ENCODE measurements at places on chromosomes 2 and 18.

DNA sequence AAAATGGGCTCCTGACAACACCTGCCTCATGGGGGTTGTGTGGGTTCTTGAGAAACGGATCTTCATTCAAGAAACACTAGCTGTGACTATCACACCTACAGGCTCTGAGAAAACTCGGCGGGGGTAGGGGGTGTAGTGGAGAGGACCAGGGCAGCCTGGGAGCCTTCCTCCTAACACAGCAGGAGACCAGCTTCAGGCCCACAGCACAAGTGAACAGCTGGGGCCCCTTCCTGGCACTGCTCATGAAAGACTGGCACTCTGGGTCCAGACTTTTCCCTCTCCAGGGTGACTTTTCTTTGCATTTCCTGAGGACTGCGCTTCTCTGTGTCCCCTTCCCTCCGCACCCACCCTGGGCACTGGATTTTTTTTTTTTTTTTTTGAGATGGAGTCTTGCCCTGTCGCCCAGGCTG is 7.2 kb upstream of the SEMA4C start:
- DNase-seq = no peak

GRCh38 chr2:212076456-212076855 is 462.1 kb downstream of the ERBB4 start:
- no peak for DNase-seq

DNA sequence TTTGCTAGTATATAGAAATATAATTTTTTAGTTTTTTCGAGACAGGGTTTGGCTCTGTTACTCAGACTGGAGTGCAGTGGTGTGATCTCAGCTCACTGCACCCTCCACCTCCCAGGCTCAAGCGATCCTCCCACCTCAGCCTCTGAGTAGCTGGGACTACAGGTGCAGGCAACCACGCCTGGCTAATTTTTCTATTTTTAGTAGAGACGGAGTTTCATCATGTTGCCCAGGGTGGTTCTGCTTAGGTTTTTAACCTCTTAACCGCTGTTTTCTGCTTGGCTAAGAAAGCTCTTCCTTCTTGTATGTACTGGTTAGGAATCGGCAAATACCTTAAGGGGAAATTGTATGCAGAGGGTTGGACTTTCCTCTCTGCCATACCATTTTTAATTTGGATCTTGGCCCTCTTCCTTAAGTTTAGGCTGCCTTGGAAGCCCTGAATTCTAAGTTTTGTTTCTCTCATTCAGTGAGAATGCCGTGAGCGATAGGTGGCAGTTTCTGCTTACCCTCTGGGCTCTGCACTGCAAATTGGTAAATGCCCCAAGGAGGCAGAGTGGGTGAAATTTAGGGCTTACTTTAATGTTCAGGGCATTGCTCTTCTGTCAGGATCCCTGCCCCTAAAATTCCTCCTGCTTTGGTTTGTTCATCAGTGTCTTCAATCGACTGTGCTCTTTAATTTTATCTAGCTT is 32.3 kb downstream of the EML6 start:
- DNase-seq = no peak

DNA sequence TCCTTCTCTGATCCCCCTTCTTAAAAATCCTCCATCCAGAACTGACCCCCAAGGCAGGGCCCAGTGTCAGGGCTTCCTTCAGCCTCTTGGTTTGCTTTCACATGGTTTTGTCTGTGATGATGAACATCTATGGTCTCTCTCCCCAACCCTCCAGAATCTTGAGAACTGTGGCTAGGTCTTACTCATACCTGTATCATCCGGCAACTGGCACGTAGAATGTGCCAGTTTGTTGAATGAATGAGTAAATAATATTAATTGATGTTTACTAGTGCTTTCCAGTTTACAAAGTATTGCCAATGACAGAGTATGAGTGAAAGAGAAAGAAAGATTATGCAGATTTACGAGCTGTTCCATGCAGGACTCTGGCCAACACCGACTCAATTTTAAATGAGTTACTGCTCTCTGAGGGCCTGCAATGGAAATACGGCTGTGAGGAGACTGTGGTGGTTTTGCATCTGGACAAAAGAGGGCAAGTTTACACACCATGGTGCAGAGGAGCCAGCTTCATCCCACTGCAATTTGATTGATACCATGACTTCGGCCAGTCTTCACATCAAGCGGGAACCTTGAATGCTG is 29.9 kb upstream of the TRIB2 start:
- no peak for DNase-seq

- no peak for DNase-seq
These were observed 16.5 kb downstream of the SMARCAL1 start for GRCh38 chr2:216428618-216429350.

- DNase-seq = no peak
These were observed 112.7 kb downstream of the OTX1 start for GRCh38 chr2:63163161-63163820.

DNA sequence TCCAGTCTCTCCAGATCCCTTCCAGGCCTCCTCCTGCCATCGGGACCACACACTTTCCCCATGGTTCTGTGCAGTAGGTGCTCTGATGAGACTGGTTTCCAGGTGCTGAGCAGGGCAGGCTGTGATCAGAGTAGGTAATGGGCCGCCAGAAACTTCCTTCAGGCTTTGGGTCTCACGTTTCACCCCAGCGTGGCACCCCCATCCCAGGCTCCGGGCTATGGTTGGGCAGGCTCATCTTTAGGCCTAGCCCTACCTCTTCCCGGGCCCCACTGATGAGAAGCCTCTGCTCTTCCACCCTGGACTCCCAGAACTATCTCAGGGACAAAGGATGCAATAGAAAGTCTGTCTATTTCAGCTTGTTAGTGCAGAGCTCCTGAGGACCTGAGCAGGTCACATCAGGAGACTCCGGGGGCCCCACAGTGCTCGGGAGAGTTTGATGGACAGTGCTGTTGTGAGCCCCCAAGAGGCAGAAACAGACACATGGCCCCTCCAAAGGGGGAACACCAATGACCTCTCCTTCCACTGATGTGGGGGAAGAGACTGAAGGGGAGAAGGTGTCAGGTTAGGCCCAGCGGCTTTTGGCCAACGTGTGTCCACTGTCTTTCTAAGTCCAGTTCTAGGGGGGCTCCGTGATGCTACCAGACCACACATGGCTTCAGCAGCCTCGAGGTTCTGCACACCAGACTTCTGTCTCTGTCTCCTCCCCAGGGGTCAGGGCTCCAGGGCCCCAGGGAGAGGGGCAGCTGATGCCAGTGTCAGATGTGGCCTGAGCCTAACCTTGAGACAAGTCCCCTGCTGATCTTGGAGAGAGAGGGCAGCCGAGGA is 5.8 kb upstream of the PROM2 start:
- no peak for DNase-seq

GRCh38 chr2:219548990-219549389 is 5.2 kb downstream of the TMEM198 start:
- no peak for DNase-seq

GRCh38 chr2:127053731-127054603 is 53.0 kb downstream of the BIN1 start:
- DNase-seq = no peak

- no peak for DNase-seq
These were observed 132.8 kb upstream of the IL1R2 start for GRCh38 chr2:101858910-101859309.

DNA sequence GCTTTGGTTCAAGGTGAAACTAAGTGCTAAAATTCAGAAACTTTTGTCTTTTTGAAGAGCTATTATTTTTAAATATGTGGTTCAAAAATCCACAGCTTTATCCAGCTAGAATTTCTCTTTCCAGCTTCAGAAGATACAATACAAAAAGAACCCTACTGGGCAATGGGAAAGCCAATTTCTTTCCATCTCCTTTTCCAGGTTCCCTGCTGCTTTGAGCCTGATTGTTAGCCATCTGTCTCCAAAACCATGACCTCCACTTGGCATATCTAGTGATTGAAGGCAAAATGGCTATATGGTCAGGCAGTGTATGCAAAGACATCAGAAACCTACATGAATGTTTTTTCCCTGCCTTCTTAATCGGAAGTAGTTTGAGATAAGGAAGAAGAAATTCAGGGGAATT is 134.1 kb downstream of the KCNH7 start:
- no peak for DNase-seq

Data from stimulated activated effector memory CD8-positive, alpha-beta T cell treated with anti-CD3 and anti-CD28 coated beads, Interleukin-12 subunit alpha, Interleukin-12 subunit beta, amount 100 ng/mL, for 72 hours (primary cell).